NCI-H2081 (cell line): ENCODE measurements at places on chromosomes 2 and 18.

DNA sequence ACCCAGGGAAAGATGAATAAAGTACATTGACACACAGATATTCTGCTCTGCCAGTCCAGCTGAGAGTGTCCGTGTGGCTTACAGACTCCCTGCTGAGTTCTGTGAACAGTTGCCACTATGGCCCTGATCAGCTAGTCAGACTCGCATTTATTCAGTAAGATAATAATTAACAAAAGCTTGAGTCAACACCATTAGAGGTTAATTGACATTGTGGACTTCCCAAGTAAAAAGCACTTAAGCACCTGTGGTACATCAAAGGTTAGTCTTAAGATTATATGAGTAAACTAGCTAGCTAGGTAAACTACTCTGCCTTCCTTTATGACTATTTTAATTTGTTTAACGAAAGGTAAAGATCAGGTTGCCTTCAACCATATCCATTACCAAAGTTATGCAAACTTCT is 33.7 kb downstream of the ANKRD30B start:
- no peak for DNase-seq

GRCh38 chr2:148994341-148994740 is 44.2 kb upstream of the LYPD6B start:
- DNase-seq, result peak; percentile 38

DNA sequence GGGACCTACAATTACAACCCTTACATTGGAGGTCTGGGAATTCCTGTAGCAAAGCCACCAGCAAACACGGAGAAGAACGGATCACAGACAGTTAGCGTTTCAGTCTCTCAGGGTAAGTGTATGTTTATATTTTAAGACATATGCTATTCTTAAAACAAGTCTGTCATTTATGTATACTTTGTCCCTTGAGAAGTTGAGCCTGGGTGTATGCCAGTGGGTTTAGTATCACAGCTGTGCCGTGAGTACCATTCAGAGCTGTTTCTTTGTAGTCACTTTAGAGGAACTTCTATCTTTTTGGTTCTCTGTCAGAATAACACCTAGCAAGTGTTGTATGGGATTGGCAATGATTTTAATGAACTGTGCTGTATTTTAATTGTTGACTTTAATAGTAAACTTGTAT is 125.6 kb downstream of the BIRC6 start:
- DNase-seq, result no peak

- no peak for DNase-seq
These were observed 66.9 kb upstream of the CDC42EP3 start for GRCh38 chr2:37738266-37738885.

GRCh38 chr2:132415256-132415914 is 1.2 kb upstream of the GPR39 start:
- no peak for DNase-seq

DNA sequence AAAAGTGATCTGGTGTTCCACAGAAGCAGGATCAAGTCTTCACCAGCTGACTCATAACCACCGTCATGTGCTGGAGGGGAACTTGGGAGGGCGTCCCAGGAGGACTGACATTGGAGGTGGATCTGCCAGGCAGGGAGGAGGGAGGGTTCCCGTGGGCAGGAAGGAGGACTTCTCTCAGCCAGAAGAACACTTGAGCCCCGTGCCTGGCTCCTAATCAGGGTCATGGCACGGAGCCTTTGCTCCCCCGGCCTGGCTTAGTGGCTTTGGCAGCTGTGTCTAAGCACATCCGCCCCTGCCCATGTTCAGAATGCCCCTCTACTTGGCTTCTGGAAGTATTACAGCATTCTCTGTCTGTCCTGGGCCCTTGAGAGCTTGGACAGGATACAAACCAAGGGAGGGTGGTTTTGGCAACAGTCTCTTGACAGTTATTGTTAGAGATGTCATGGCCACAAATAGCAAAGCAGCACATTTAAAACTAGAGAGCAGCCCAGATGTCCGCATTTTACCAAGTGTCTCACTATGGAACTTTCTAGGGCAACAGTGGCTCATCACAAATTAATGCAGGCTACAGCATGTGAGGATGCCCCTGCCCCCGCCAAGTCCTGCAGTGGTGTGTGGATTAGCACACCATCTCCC is 11.5 kb downstream of the PPP1R7 start:
- no peak for DNase-seq

GRCh38 chr2:184455624-184456023 is 142.7 kb upstream of the ZNF804A start:
- no peak for DNase-seq

DNA sequence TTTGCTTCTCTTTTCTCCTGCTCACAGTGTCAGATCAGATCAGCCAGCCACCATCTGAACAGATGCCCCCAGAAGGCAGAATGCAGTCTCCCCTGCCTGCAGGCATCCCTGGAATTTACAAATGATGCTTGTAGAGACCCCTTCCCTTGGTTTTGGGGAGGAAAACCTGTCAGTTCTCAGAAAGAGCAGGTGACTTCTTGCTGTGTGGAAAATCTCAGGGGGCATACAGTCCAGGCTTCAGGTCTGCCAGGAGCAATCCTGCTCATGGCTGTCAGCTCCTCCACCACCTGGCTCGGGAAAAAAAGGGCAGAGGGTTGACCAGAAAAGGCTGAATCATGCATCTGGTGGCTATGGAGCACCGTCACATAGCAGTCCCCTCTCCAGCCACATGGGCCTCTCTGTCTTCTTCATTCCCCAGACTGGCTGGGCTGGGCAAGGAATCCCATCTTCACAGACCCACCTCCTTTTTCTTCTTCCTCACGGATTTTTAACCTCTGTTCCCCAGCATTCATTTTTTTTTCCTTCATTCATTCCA is 107.0 kb downstream of the KCNF1 start:
- no peak for DNase-seq

DNA sequence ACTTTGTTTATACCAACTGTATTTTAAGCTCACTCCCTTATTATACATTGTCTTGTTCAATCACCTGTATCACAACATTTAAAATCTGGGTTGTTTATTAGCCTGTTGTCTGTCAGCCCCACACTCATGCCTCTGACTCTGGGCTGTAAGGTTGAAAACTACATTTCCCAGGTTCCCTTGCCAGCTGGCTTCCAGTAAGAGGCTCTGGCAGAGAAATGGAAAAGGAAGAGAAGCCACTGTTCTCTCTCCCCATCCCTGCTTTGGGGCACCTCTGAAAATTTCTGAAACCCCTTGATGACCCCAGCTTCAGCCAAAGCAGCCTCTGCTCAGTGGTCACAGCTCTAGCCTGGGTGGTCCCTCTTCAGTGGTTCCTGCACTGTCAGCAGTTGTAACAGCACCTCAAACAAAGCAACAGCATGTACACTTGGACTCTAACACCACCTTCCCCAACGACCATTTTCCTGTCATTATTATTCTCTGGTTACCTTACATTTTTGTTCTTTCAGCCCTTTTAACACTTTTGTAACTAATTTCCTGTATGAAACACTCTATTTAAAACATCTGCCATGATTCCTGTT is 108.9 kb upstream of the LGALSL start:
- no peak for DNase-seq

DNA sequence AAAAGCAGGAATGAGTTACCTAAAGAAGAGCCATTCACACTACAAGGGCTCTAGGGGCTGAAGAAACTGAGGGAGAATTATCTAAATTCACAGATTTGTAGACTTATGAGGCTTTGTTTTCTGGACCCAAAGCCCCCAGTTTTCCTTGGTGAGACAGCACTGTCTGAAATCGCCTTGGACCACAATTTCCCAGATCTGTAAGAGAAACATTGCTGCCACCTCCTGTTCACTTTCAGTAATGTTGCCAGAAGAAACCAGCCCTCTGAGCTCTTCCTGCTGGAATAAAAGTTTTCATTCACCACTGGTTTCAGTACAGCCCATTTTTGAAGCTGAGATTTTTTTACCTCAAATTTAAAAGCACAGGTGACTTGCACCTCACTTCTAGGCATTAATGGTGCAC is 169.2 kb downstream of the CDH20 start:
- peak; percentile 70 for DNase-seq

GRCh38 chr18:75752740-75753263 is 325.3 kb upstream of the SMIM21 start:
- DNase-seq, result peak; percentile 7

- no peak for DNase-seq
These were observed 71.8 kb downstream of the CMPK2 start for GRCh38 chr2:6793913-6794312.

DNA sequence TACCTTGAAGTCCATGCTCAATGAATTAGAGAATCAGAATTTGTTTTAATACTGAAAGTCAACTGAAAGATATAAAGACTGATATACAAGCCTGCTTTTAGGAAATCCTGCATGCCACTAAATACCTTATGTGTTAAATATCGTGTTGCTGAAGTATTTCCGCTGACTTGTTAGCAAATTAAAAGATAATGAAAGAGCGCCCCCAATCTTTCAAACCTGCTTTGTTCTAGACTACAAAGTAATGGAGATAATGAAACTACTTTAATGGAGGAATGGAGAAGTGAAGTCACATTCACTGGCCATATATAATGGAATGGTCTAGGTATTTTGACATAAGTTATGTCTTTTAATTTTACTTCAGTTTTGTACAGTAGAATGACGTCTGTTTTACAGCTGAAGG is 95.7 kb downstream of the ASXL3 start:
- DNase-seq, result no peak

- DNase-seq, result no peak
These were observed 3.8 kb downstream of the PCARE start for GRCh38 chr2:29070526-29070925.

GRCh38 chr2:133569286-133569830 is 1.1 kb upstream of the NCKAP5 start:
- DNase-seq, result no peak
